Stimulated activated CD4-positive, alpha-beta T cell treated with anti-CD3 and anti-CD28 coated beads, Interleukin-4, amount 100 ng/mL, for 1 hour (primary cell): ENCODE measurements at places on chromosomes 7 and 10.

- no peak for DNase-seq
These were observed 346.6 kb upstream of the BMPER start for GRCh38 chr7:33558549-33559323.

DNA sequence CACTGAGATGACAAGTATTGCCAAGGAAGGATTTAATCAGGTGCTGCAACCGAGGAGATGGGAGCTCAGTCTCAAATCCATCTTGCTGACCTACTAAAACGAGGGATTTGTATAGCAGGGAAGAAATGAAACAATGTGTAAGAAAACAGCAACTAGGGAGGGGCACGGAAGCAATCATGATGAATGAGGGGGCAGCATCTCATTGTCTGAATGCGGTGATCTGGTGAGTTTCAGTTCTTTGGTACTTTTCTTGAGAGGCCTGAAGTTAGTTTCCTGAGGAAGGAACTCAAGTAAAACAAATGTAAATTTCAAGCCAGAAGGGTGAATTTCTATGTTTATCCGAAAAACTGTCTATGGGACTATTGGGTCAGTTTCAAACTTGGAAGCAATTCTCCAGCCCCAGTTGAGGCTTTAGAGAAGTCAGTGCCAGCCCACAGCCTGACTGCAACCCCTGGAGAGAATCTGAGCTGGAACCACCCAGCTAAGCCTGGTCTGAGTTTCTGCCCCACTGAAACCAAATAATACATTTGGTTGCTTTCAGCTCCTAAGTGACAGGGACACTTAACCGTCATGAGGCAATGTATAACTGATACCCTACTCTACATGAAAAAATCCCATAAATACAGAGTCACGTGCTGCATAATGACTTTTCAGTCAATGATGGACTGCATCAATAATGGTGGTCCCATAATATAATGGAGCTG lies 45.8 kb upstream of the TNS3 start:
- no peak for DNase-seq

GRCh38 chr7:88185650-88186049 lies 34.2 kb downstream of the SRI start:
- DNase-seq: no peak

- DNase-seq: no peak
These were observed 177.9 kb downstream of the TAX1BP1 start for GRCh38 chr7:27917774-27918314.

GRCh38 chr10:84908491-84908890 lies 580.1 kb downstream of the CCSER2 start:
- no peak for DNase-seq

GRCh38 chr7:72919256-72919775 lies 5.6 kb upstream of the POM121 start:
- no peak for DNase-seq

GRCh38 chr10:10209167-10209566 lies 808.5 kb upstream of the CELF2 start:
- DNase-seq: no peak

GRCh38 chr7:149770728-149771636 lies 2.4 kb downstream of the ZNF467 start:
- no peak for DNase-seq

DNA sequence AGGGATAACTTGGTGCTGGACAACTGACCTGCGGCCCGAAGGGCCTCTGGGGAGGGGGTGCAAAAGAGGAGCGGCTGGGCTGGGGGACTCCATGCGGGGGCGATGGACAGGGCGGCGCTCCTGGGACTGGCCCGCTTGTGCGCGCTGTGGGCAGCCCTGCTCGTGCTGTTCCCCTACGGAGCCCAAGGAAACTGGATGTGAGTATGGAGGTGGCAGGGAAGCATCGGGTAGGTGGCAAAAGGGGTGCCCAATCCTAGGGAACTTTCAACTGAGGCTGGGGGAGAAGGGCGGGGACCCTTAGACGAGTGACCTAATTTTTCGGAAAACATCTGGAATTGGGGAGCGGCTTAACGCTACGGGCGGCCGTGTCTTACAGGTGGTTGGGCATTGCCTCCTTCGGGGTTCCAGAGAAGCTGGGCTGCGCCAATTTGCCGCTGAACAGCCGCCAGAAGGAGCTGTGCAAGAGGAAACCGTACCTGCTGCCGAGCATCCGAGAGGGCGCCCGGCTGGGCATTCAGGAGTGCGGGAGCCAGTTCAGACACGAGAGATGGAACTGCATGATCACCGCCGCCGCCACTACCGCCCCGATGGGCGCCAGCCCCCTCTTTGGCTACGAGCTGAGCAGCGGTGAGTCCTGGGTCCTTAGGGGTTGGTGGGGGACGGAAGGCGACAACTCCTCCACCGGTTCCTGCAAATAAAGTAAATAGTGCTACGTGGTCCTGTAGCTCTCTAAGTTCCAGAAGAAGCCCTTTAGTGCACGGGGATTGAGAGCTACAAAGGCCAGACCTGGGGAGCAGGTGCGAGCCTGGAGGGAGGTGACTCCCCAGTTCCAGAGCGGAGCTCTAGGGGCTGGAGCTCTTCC lies 622 bp downstream of the WNT16 start:
- DNase-seq: no peak

DNA sequence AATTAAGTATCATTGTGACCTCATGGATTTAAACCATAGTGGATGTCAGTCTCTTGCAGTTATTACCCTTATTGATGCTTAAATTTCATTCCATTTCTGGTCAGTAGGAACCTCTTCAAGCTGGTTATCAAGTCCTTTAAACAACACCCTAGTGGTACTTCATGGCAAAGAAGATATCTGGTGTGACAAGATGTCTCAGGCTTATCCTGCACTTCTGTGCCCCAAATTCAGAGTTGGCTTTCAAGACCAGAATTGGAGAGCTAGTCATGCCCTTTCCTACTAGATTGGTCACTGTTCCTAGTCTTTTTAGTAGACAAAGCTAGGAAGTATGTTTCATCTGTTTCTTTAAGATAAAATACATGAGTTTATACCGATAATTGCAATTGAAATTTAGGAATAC lies 54.9 kb downstream of the KMT2E start:
- DNase-seq: no peak

- DNase-seq: no peak
These were observed 56.9 kb downstream of the ZNF92 start for GRCh38 chr7:65430344-65431186.

DNA sequence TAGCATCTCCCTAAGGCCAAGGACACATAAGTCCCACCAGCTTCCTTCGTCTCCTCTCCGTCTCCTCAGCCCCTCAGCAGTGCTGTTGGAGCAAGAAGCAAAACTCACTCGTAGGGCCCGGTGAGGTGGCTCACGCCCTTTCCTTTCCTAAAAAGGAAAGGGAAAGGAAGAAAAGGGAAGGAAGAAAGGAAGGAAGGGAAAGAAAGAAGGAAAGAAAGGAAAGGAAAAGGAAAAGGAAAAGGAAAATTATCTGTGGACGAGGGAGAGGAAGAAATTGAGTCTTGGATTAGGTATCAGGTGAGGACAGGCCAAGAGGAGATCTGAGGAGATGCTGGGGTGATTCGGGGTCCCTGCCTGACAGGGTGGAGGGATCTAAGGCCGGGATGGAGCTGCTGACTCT lies 3.1 kb upstream of the ZNF316 start:
- DNase-seq: no peak

GRCh38 chr7:90728568-90728967 lies 132.4 kb downstream of the CDK14 start:
- DNase-seq: no peak

- no peak for DNase-seq
These were observed 41.1 kb downstream of the ABRAXAS2 start for GRCh38 chr10:124842721-124843120.

GRCh38 chr7:30923009-30923773 lies 11.5 kb downstream of the AQP1 start:
- DNase-seq: no peak
